ENCODE measurements at places on chromosomes 11 and 22.

DNA sequence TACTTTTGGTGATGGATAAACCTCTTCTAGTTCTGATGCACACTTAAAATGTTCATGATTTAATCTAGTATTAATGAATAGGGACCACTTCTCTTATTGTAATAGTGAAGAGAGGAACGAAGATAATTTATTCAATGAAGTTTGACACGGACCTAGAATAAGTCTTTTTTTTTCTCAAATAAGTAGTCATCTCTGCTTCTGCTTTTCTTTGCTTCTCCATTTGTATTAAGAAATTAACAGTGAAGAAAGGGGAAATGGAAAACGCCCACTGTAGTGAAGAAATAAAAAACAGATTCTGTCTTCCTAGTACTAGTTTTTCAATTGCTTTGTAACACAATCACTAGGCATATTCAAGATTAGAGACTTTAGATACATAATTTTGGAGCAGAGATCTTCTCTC is 73.0 kb downstream of the CD44 start:
- no peak for DNase-seq

DNA sequence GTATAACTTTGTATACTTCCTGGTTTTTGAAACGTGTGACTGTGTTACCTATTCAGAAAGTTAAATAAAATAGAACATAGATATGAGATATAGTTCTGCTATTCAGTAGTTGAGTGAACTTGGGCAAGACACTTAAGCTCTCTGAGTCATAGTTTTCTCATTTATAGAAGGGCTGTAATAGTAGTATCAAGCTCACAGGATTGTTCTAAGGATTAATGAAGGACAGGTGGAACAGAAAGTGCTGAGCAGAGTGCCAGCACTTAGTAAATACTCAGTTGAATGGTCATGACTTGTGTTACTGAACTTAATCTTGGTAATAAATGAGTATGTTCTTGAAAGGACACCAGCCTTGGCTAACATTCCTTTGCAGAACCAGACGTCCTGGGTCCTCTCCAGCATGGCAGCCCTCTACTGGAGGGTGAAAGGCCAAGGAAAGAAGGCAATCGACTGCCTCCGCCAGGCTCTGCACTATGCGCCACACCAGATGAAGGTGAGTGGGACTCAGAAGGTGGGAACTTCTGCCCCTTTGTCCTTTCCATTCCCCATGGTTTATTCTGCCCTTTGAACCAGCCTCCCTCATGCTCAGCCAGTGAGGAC is 131.2 kb downstream of the TTC17 start:
- DNase-seq, result no peak

GRCh38 chr11:134037046-134037908 is 31.6 kb upstream of the JAM3 start:
- peak; percentile 72 for DNase-seq

- no peak for DNase-seq
These were observed 53.5 kb downstream of the KCNJ4 start for GRCh38 chr22:38401336-38402084.

- no peak for DNase-seq
These were observed 3.0 kb downstream of the YWHAH start for GRCh38 chr22:31947296-31947695.

- no peak for DNase-seq
These were observed 219.4 kb downstream of the BRD1 start for GRCh38 chr22:49608228-49608627.

DNA sequence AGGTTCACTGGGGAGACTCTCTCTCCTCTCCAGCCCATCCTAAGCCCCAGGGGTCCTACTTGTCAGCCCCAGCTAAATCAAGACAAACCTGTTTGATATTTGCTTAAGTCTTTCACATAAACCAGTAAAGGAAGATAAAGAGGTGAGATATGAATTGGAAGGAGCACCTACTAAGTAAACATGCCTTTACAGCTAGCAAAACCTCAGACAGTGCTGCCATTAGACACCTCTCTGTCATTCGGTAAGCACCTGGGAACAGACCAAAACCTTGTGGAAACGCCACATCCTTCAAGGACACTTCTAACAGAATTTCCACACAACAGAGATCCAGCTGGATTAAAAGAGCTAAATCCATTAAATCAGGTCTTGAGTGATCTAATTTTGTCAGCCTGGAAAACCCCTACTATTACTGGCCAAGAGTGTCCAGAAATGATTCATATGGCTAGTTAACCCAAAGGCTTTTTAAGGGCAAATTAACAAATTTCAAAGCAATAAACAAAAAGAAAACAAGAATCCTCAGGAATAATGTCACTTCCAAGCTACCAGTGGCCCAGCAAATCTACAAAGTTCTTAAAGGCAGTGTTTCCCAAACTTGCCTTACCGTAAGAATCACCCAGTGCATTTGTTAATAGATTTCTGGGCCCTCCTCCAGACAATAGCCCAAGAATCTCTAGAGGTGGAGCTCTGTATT is 2.4 kb downstream of the VPS37C start:
- DNase-seq, result peak; percentile 57

GRCh38 chr11:16737818-16738192 is 642 bp upstream of the C11orf58 start:
- peak; percentile 18 for DNase-seq

- no peak for DNase-seq
These were observed 9.8 kb downstream of the KRTAP5-6 start for GRCh38 chr11:1706634-1707400.

- DNase-seq, result no peak
These were observed 10.6 kb upstream of the PAX6 start for GRCh38 chr11:31821766-31822165.

GRCh38 chr11:47672283-47672730 is 29.9 kb upstream of the MTCH2 start:
- DNase-seq, result no peak

- no peak for DNase-seq
These were observed 189.5 kb downstream of the DDX10 start for GRCh38 chr11:108854346-108854745.

GRCh38 chr11:16082095-16083055 is 274.0 kb downstream of the SOX6 start:
- no peak for DNase-seq

GRCh38 chr11:34276352-34276864 is 81.4 kb downstream of the ABTB2 start:
- DNase-seq, result no peak

- DNase-seq, result no peak
These were observed 97.7 kb upstream of the PARVA start for GRCh38 chr11:12279672-12280108.

DNA sequence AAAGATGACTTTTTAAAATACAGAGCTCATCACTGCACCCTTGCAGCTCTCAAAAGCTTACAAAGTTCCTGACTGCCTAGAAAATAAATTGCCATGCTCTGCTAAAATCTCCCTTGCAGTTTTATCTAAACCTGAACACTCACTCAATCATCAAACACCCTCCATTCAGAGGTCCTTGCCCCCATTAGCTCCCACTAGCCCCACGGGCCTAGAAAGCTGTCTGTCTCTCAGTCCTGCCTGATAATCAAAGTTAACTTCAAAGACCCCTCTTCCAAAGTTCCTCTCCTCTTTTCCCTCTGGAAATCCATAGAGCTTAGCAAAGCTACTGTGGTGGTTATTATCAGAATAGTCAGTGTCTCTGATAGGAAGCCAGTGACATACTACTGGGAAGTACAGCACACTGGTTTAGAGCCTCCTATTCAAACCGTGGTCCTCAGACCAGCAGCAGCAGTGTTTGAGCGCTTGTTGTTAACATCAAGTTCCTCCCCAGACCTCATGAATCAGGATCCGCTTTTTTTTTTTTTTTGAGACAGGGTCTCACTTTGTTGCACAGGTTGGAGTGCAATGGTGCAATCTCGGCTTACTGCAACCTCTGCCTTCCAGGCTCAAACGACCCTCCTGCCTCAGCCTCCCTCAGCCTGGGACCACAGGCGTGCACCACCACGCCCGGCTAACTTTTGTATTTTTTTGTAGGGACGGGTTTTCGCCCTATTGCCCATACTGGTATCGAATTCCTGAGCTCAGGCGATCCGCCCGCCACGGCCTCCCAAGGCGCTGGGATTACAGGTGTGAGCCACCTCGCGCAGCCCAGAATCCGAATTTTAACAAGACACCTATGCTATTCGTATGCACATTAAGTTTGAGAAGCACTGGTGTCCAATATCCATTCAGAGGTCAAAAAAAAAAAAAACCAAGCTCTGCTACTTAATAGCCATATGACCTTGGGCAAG is 1.2 kb downstream of the NDUFC2 start:
- DNase-seq, result no peak

- no peak for DNase-seq
These were observed 1.2 kb downstream of the FOLR3 start for GRCh38 chr11:72136684-72137262.

GRCh38 chr11:117980280-117980679 is 5.9 kb upstream of the IL10RA start:
- no peak for DNase-seq

GRCh38 chr11:120771551-120772060 is 252.3 kb upstream of the TBCEL start:
- no peak for DNase-seq

GRCh38 chr11:32894149-32894827 is 1.7 kb downstream of the QSER1 start:
- DNase-seq, result peak; percentile 79

GRCh38 chr22:46639843-46640242 is 19.7 kb downstream of the GRAMD4 start:
- no peak for DNase-seq

DNA sequence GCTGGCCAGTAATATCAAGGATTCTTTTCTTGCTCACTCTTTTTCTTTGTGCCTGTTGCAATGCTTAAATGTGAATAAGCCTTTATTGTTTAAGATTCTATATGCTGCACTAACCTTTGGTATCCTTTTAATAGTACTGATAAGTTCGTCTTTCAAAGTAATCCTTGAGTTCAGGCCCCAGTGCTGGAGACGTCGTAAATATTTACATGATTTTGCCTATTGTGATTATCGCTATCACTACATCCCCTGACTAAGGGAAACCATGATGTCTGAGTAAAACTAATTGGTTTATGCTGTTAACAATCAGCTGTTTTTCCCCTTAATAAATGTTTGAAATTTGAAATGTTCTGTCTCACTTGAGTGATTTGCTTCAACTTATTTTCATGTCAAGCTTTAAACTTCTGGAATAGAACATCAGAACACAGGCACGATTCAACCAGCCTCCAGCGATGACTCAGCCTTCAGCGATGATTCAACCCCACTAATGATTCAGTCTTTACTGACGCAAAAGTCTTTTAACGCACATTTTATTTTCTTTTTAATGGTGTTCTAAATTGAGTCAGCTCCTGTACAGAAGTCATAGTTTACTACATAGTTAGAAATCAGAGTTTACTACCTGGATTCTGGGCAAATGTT is 3.9 kb downstream of the HTATIP2 start:
- DNase-seq, result peak; percentile 87

DNA sequence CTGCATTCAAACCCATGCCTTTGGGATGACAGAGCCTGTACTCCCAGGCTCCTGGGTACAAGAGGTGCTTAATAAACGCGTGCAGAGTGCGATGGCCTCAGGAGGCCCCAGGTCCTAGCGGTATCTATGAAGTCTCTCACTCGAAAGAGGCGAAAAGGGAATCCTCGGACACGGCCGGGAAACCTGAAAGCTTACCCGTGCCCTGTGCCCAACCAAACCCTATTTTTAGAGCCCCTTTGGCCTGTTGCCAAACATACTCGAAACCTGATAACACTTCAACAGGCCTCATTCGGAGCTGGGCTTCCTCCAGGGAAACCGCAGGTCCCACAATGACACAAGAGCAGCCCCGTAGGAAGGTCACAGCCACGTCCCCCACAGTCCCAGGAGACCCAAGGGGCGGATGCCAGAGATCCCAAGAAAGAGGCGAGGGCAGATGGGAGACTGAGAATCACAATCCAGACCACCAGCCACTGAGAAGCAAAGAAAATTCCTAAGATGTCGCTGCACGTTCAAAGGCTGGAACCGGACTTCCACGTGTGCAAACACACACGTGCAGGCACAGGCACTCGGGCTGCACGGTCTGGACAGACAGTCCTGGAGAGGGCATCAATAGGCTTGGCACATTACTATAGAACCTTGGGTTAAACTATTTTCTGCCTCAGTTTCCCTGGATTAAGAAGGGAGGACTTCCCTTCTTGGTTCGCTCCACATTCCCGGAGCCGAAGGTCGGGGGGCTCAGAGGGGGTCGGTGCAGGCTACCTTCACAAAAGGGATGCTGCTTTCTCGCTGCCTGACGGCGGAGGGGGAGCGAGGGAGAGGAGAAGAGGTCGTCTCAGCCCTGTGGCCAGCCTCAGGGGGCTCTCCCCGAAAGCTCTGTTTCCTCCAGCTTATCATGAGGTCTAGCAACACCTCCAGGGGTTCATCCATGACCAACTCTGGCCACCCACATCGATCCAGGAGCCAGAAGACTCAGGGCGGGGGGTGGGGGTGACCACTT is 8.2 kb downstream of the PDGFB start:
- no peak for DNase-seq

DNA sequence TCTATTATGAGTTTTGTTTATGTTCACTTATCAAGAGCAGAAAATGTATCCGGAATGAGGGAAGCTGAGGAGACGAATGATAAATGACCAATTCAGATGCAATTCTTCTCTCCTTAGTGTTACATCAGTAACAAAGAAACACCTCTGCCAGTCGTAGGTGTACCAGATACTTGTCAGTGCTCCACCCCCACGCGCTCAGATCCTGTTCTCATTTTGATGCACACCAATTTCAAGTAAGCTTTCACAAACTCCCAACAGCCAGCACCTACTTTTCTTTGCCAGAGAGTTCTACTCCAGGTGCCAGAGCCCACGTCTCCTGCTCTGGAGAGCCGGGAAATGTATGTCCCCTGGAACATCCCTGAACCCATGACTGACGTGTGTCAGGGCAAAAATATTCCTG is 43.7 kb downstream of the OR8B12 start:
- no peak for DNase-seq

GRCh38 chr11:15072551-15073143 is 746 bp upstream of the CALCB start:
- no peak for DNase-seq

GRCh38 chr11:60307507-60308195 is 19.4 kb upstream of the MS4A6E start:
- no peak for DNase-seq
